ENCODE measurements at places on chromosomes 7 and 10. TPM values are rescaled to one million over a fixed set of nuclear protein-coding genes. Genes with fewer than 3 reads are reported as not detected.

- no peaks in the 10 kb centered on the region for H3K4me1 ChIP-seq
- H3K36me3 ChIP-seq = no peaks in the 10 kb centered on the region
- H3K27ac ChIP-seq = no peak overlapping the region
- DNase-seq = no peak
- no peaks in the 10 kb centered on the region for H3K27me3 ChIP-seq
Measured at GRCh38 chr10:132101529-132101928, 35.8 kb downstream of the JAKMIP3 start.

- no peak overlapping the region for H3K27ac ChIP-seq
- no peaks in the 10 kb centered on the region for H3K36me3 ChIP-seq
- no peaks in the 10 kb centered on the region for H3K27me3 ChIP-seq
- H3K4me3 ChIP-seq = no peak overlapping the region
Measured at GRCh38 chr10:3681642-3682554, 103.1 kb downstream of the KLF6 start.

- H3K27ac ChIP-seq = no peak overlapping the region
- H3K4me1 ChIP-seq = peaks cover 13% of the 10 kb centered on the region
- no peaks in the 10 kb centered on the region for H3K36me3 ChIP-seq
- DNase-seq = peak; percentile 29
- H3K27me3 ChIP-seq = no peaks in the 10 kb centered on the region
- H3K4me3 ChIP-seq = no peak overlapping the region
Measured at GRCh38 chr7:374706-375311, 84.8 kb downstream of the FOXL3 start.

WIPF3 gene
- 0.81 TPM for total RNA-seq

DNA sequence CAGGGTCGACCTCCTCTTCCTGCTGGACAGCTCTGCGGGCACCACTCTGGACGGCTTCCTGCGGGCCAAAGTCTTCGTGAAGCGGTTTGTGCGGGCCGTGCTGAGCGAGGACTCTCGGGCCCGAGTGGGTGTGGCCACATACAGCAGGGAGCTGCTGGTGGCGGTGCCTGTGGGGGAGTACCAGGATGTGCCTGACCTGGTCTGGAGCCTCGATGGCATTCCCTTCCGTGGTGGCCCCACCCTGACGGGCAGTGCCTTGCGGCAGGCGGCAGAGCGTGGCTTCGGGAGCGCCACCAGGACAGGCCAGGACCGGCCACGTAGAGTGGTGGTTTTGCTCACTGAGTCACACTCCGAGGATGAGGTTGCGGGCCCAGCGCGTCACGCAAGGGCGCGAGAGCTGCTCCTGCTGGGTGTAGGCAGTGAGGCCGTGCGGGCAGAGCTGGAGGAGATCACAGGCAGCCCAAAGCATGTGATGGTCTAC lies 46.9 kb downstream of the VWA2 start:
- no peaks in the 10 kb centered on the region for H3K4me1 ChIP-seq
- H3K4me3 ChIP-seq = no peak overlapping the region
- no peaks in the 10 kb centered on the region for H3K36me3 ChIP-seq
- no peaks in the 10 kb centered on the region for H3K27me3 ChIP-seq

DNA sequence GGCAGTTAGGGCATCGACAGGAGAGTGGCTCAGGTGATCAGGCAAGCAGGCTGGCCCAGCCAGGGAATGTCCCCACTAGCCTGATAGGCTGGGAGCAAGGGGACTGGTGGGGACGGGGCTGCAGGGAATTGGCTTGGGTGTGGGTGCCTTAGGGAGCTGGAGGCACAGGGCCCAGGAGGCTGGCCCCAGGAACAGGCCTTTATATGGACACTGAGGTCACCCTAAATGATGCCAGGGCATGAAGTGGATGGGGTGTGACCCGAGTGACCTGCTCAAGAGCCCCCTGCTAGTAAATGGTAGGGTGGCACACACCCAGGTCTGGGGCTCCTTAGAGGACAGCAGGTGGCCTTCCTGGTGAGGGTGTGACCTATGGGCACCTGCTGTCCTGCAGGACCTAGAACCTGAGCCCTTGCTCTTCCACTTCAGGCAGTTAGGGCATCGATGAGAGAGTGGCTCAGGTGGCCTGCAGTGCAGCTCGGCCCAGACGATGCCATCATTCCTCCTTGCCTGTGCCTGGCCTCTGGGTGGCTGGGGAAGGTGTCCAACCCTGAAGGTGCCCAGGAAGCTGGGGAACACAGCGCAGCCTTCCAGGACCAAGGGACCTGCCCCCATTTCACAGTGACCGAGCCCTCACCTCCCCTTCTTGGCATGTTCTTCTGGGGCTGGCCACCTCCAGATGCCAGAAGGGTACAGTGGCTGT lies 51.7 kb upstream of the LEP start:
- no peaks in the 10 kb centered on the region for H3K36me3 ChIP-seq
- H3K27ac ChIP-seq = no peak overlapping the region
- H3K4me1 ChIP-seq = no peaks in the 10 kb centered on the region
- DNase-seq = no peak
- no peaks in the 10 kb centered on the region for H3K27me3 ChIP-seq

- H3K27ac ChIP-seq = no peak overlapping the region
- DNase-seq = no peak
- no peak overlapping the region for H3K4me3 ChIP-seq
- H3K27me3 ChIP-seq = no peaks in the 10 kb centered on the region
Measured at GRCh38 chr10:103715430-103715829, 139.9 kb downstream of the SH3PXD2A start.

All from right lobe of liver (tissue), 6 donors.